ENCODE measurements at places on chromosomes 7 and 10. TPM values are rescaled to one million over a fixed set of nuclear protein-coding genes. Genes with fewer than 3 reads are reported as not detected.
A peak's percentile ranks its signal among the peaks of the same experiment; 100 is the strongest.

- no peaks in the 10 kb centered on the region for H3K36me3 ChIP-seq
- H3K4me3 ChIP-seq = no peak overlapping the region
- H3K27ac ChIP-seq = no peak overlapping the region
- DNase-seq = no peak
- H3K4me1 ChIP-seq = no peaks in the 10 kb centered on the region
Observed at GRCh38 chr7:14368285-14368684, 378.8 kb upstream of the ETV1 start.

DNA sequence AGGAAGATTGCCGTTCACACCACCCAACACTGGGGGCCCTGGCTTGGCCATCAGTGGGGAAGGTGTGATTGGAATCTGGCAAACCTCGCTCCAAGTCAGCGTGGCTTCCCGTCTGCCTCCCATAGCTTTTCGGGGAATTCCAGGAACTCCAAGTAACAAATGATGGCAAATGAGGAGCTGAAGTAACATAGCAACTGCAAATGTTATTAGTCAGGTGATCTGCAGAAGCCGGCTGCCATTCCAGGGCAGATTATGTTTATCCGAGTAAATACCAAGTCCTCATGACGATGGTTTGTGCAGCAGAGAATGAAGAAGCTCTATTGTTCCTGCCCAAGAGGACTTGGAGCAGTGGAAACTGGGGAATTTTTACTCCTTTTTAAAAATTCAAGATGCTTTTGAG, 270.5 kb upstream of the PODXL start:
- H3K4me3 ChIP-seq = no peak overlapping the region
- no peaks in the 10 kb centered on the region for H3K27me3 ChIP-seq
- H3K4me1 ChIP-seq = no peaks in the 10 kb centered on the region
- H3K36me3 ChIP-seq = no peaks in the 10 kb centered on the region

GRCh38 chr7:134557391-134557790, 8.5 kb downstream of the AKR1B15 start:
- H3K27me3 ChIP-seq = no peaks in the 10 kb centered on the region
- DNase-seq = no peak
- no peaks in the 10 kb centered on the region for H3K36me3 ChIP-seq

DNA sequence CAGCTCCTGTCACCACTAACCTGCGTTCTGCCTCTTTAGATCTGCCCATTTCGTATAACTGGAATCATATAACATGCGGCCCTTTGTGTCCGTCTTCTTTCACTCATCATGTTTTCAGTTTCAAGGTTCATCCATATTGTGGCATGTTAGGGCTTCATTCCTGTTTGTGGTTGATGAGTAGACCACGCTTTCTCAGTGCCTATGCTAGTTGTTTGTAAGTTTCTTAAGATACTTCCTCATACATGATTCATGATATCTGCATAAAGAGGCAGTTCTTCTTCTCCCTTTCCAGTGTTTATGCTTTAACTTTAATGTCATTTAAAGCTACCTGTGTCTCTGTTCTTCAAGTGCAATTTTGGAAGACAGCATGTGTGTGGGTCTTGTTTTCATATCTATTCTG, 79.5 kb upstream of the FAM20C start:
- no peak overlapping the region for H3K4me3 ChIP-seq
- DNase-seq = no peak
- H3K4me1 ChIP-seq = no peaks in the 10 kb centered on the region
- no peaks in the 10 kb centered on the region for H3K36me3 ChIP-seq
- no peaks in the 10 kb centered on the region for H3K27me3 ChIP-seq

DNA sequence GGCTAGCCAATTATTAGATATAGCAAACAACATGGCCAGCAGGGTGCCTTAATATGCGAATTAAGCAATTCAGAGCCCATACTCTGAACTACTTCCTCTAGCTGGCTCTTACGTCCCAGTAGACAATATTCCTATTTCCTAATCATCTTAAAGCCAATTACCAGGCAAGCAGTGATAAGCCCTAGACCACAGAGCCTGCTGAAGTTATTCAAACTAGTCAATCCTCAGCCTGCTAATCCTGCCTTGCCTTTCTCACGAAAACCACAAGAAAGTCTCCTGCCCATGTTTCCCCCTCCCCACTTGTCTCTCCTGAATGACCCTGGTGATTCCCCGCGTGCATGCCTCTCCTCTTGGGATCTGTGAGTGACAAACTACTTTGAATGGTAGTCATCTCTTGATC, 86.8 kb upstream of the CACNA2D1 start:
- no peaks in the 10 kb centered on the region for H3K27me3 ChIP-seq
- no peaks in the 10 kb centered on the region for H3K4me1 ChIP-seq
- DNase-seq = no peak
- H3K36me3 ChIP-seq = no peaks in the 10 kb centered on the region
- H3K4me3 ChIP-seq = no peak overlapping the region
- no peak overlapping the region for H3K27ac ChIP-seq

DNA sequence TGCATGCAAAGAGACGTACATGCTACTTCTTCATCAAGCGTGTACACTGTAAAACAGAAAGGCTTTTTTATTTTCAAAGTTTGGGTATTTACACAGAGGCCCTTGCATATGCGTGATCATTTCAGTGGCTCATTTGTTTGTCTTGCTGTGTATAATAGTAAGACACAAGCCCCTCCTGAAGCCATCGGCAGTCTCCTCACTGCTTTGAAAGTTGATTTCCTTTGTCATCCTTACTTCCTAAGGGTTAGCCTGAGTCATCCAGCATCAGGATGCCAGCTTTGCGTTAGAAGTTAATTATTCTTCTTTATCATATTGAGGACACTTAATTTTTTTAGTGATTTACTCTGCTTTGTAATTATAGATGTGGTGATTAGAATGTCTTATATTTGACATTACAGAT, 72.5 kb upstream of the CTBP2 start:
- DNase-seq = no peak
- no peaks in the 10 kb centered on the region for H3K36me3 ChIP-seq
- no peak overlapping the region for H3K27ac ChIP-seq
- no peaks in the 10 kb centered on the region for H3K4me1 ChIP-seq
- no peak overlapping the region for H3K4me3 ChIP-seq

GRCh38 chr10:5536486-5537081, 11.8 kb downstream of the CALML3 start:
- no peaks in the 10 kb centered on the region for H3K27me3 ChIP-seq
- DNase-seq = no peak
- no peaks in the 10 kb centered on the region for H3K36me3 ChIP-seq
- no peak overlapping the region for H3K27ac ChIP-seq
- no peaks in the 10 kb centered on the region for H3K4me1 ChIP-seq

DNA sequence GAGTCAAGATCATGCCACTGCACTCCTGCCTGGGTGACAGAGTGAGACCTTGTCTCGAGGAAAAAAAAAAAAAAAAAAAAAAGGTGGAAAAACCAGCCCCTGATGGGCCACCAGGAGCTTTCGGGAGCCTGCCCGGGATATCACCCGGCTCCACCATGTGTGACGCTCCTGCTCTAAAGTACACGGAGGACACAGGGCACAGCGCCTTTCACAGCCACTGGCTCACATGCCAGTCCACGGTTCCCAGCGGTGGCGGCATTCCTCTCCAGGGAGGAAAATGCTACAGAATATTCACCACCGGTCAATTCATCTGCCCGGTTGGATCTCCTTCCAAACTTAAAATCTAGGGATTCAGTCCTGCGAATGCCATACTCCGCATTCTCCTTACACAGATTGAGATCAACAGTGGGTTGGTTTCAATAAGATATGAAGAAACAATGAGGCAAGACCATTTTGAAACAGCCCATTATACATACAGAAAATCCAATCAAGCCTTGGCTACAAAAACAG, 81.2 kb downstream of the CTBP2 start:
- H3K4me3 ChIP-seq = no peak overlapping the region
- H3K27me3 ChIP-seq = no peaks in the 10 kb centered on the region
- DNase-seq = no peak
- no peaks in the 10 kb centered on the region for H3K36me3 ChIP-seq

GRCh38 chr10:12081470-12081869, 12.7 kb downstream of the DHTKD1 start:
- H3K27me3 ChIP-seq = no peaks in the 10 kb centered on the region
- no peak overlapping the region for H3K4me3 ChIP-seq
- no peak for DNase-seq
- H3K4me1 ChIP-seq = no peaks in the 10 kb centered on the region
- no peak overlapping the region for H3K27ac ChIP-seq

DNA sequence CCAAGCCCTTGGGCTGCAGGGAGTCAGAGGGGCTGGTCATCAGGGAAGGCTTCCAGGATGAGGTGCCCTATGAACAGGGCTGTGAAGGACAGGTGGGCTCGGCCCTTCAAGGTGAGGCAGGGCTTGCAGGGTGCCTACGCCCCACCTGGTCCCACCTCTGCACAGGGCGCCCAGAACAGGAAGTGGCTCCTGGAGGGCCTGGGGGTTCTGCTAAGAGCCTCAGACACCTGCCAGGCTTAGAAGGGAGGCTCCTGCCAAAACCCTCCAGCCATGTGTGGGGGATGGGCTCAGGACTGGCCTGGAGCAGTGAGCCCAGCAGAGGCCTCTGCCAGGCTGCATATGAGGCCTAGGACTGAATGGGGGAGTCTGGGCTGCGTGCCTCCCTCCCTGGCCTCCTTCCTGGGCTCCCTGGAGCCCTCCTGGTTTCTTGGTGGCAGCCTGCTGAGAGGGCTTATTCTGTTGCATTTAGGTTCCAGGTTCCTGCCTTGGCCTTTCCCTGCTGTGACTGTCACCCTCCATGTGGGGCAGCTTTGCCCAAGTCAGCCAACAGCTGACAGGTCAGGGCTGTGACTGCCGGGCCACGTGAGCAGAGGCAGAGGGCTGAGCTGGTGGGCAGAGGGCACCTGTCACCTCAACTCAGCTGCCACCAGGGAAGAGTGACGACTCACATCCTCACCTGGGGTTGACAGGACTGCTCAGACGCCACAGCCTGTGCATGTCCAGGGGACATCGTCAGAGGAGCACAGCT, 45.2 kb upstream of the MSMB start:
- peaks cover 60% of the 10 kb centered on the region for H3K4me1 ChIP-seq
- H3K27me3 ChIP-seq = no peaks in the 10 kb centered on the region

- no peaks in the 10 kb centered on the region for H3K27me3 ChIP-seq
- peak; percentile 41 for DNase-seq
- H3K4me1 ChIP-seq = no peaks in the 10 kb centered on the region
- no peak overlapping the region for H3K4me3 ChIP-seq
Observed at GRCh38 chr10:101272229-101272868, 43.1 kb upstream of the LBX1 start.

DNA sequence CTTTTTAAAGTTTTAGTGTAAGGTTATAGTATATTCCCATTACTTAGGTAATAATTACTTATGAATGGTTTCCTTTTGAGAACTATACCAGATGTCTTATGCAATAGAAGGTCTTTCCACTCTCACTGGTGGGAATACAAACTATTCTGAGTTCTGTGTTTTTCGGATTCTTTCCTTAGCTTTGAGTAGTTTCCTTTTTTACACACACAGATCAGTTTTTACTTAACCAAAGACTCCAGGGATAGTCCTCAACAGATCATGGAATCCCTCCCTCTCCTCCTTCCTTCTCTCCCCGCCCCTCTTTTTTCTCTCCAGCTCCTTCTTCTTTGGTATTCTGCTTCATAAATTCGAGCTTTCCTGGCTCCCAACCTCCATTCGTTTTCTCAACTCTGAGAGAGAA, 13.3 kb downstream of the COPG2 start:
- no peak for DNase-seq
- H3K27ac ChIP-seq = no peak overlapping the region
- H3K4me3 ChIP-seq = no peak overlapping the region

DNA sequence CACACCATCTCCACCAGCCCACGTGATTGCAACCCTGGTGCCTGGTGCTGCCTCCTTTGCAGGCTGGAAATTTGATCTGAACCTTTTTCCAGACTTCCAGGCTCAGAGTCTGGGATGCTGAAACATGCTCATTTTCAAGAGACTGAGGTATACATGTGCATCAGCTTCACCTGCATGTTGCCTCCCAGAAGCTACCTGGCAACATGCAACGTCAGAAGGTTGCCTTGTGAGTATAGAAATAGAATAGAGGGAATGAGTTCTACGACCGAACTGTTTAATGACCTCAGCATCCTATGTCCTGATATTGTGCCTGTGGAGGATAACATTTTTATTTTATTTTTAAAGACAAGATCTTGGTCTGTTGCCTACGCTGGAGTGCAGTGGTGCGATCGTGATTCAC, 1.9 kb upstream of the ZNF212 start:
- no peak for DNase-seq
- H3K4me3 ChIP-seq = no peak overlapping the region
- no peak overlapping the region for H3K27ac ChIP-seq
- H3K4me1 ChIP-seq = peaks cover 16% of the 10 kb centered on the region
- peaks cover 6% of the 10 kb centered on the region for H3K36me3 ChIP-seq

GRCh38 chr7:130872756-130873448, 138.9 kb upstream of the KLF14 start:
- no peaks in the 10 kb centered on the region for H3K27me3 ChIP-seq

GRCh38 chr7:18792871-18793595, 297.5 kb downstream of the HDAC9 start:
- no peak for DNase-seq
- H3K4me1 ChIP-seq = no peaks in the 10 kb centered on the region
- H3K4me3 ChIP-seq = no peak overlapping the region
- no peaks in the 10 kb centered on the region for H3K27me3 ChIP-seq
- H3K27ac ChIP-seq = no peak overlapping the region
- no peaks in the 10 kb centered on the region for H3K36me3 ChIP-seq

GRCh38 chr7:41694495-41694894, 8.4 kb downstream of the INHBA start:
- DNase-seq = no peak
- no peak overlapping the region for H3K4me3 ChIP-seq
- no peaks in the 10 kb centered on the region for H3K36me3 ChIP-seq

GRCh38 chr10:73096041-73096448, 621 bp downstream of the P4HA1 start:
- peak; percentile 71 for DNase-seq
- peak overlapping the region; percentile 60 for H3K4me3 ChIP-seq
- no peaks in the 10 kb centered on the region for H3K27me3 ChIP-seq
- peak overlapping the region; percentile 97 for H3K27ac ChIP-seq
- no peaks in the 10 kb centered on the region for H3K36me3 ChIP-seq
- H3K4me1 ChIP-seq = peaks cover 12% of the 10 kb centered on the region

DNA sequence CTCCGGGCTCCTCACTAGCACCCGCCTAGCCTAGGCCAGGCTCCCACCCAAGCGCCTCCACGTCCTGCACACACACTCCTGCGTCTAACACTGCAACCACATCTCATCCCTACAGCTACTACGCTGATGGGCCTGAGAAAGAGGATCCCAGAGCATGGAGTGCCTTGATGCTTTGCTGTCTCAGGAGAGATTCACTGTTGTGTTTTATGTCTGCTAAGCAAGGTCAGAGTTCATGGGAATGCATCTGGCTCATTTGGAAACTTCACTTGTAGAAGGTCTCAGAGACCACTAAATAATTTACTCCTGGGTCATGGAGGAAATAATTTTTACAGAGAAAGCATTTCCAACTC, 88.7 kb downstream of the SLIT1 start:
- DNase-seq = no peak
- H3K27me3 ChIP-seq = no peaks in the 10 kb centered on the region
- no peaks in the 10 kb centered on the region for H3K36me3 ChIP-seq
- H3K4me1 ChIP-seq = peaks cover 21% of the 10 kb centered on the region
- H3K27ac ChIP-seq = no peak overlapping the region
- no peak overlapping the region for H3K4me3 ChIP-seq

Gene VAX1
- polyA plus RNA-seq = not detected

Gene AEBP1
- polyA plus RNA-seq = 3.0 TPM

Gene PPP1R17
- polyA plus RNA-seq = not detected

Gene FAM131B
- polyA plus RNA-seq = not detected

Gene HSPA14
- polyA plus RNA-seq = 14.9 TPM

Gene GPER1
- 0.21 TPM for polyA plus RNA-seq

All from naive thymus-derived CD4-positive, alpha-beta T cell (primary cell).